Stimulated activated CD4-positive, alpha-beta T cell treated with anti-CD3 and anti-CD28 coated beads, Interleukin-4, amount 100 ng/mL, for 24 hours (primary cell): ENCODE measurements at places on chromosomes 3 and 15.

DNA sequence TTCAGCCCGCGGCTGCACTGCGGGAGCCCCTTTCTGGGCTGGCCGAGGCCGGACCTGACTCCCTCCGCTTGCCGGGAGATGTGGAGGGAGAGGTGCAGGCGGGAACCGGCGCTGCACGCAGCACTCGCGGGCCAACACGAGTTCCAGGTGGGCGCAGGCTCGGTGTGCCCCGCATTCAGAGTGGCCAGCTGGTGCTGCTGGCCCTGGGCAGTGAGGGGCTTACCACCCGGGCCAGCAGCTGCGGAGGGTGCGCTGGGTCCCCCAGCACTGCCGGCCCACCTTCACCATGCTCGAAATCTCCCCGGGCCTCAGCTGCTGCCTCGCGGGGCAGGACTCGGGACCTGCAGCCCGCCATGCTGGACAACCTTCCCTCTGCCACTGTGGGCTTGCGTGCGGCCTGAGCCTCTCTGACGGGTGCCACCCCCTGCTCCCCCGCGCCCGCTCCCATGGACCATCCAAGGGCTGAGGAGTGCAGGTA lies 733.5 kb upstream of the CCDC54 start:
- no peak for DNase-seq

GRCh38 chr15:90214553-90215196 lies 13.5 kb downstream of the SEMA4B start:
- no peak for DNase-seq

GRCh38 chr15:101349047-101349951 lies 54.3 kb upstream of the SNRPA1 start:
- DNase-seq = no peak

- no peak for DNase-seq
Observed at GRCh38 chr3:171776839-171777583, 33.3 kb downstream of the PLD1 start.

- no peak for DNase-seq
Observed at GRCh38 chr3:194879991-194880939, 194.6 kb downstream of the FAM43A start.

- DNase-seq = peak; percentile 58
Observed at GRCh38 chr3:66499881-66500575, 794 bp downstream of the LRIG1 start.

GRCh38 chr15:67024314-67024997 lies 40.9 kb upstream of the SMAD3 start:
- peak; percentile 57 for DNase-seq

DNA sequence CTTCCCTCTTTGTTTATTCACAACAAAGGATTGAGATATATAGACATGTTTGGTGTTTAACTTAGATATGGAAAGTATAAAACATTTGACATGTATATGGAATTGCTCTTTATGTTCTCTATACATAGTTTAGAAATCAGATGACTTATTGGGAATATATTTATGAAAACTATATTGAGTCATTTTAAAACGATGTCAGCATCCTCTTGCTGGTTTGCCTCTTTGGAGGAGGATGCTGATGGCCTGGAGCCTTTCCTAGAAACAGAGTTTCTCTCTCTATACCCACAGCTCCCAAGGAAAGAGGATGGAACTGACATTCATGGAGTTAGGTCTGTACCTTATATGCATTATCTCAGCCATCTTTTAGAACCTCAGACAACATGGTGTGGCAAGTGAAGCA lies 40.3 kb downstream of the ZBTB38 start:
- DNase-seq = no peak

DNA sequence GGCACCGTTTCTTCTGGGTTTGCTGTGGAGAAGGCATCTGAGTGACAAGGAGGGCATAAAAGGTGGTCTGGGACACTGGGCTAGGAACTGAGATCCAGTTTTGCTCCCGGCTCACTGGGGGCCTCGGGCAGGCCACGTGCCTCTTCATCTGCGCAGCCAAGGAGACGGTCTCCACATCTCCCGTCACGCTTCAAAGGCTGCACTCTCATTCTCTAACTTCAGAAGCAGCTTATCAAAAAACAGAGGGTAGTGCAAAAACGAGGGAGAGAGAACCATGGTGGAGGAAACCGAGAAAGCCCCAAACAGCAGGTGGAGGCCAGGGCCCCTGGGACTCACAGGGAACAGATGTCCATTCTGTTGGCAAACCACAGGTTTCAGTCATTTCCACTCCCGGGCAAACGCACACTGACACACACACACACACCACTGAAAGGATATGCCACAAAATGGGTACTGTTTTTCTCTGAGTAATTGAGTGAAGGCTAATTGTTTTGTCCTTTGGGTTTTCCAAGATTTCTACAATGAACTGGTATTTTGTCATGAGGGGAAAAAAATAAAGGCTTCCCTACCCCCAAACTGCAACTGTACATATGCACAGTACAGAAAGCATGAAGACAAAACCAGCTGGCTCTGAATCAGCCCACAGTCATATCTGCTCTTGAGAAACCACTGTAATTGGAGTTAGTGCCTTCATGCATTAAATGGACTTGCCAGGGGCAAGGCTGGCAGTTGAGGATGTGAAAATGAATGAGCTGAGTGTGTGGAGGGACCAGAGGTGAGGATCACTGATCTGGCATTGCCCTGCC lies 71.9 kb downstream of the MGLL start:
- no peak for DNase-seq

DNA sequence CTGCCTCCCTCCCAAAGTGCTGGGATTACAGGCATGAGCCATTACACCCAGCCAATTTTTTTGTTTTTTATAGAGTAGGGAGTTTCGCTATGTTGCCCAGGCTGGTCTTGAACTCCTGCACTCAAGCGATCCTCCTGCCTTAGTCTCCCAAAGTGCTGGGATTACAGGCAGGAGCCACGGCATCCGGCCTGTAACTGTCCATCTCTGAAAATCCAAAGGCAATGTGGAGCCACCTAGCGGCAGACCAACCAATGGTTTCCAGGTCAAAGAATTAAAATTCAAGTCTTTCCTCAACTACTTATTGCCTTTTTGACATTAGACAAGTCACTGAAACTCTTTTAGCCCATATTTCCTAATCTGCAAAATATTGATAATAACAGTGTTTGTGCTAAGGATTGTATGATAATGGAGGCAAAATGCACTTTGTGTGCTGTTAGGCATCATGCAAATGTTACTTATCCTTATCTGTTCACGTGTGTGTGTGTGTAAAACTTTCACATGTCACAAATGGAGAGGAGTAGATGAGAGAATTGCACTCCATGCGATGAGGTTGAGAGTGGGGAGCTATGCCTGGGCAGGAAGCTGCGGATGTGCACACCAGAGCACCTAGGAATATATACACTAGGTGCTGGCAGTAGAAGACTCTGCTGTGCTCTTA lies 48.7 kb downstream of the COL8A1 start:
- DNase-seq = peak; percentile 29

DNA sequence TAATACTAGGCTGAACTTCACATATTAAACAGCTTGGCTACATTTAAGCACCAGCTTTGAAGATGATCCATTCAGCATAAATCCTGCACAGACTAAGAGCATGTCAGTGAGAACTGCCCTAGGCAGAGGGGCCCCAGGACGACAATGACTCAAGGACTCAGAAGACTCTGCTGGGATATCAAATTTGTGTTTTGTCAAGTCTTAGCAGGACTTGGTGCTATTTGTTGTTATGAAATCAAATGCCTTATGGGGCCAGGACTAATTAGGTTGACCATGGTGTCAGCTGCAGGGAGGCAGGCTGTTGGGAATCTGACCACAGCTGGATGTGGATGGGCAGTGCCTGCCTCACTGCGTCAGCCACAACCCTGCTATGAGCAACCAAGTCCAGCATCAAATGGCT lies 91.8 kb downstream of the RYR3 start:
- no peak for DNase-seq

DNA sequence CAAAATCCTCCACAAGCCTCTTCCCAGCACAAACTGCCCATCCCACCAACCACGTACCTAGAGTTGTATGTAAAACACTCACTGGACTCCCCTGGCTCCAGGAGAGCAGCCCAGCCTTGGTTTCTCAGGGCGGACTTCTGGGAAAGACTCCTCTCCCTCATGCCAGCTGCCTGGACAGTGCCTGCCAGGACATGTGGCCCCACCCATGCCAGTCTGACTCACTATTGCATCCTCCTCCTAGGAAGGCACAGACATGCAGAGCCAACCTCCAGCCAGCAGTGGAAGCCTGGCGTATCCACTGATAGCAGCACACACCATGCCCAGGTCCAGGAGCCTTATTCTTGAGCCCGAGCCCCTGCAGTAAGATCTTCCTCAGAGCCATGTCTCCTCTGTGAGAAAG lies 8.6 kb downstream of the PKM start:
- DNase-seq = no peak

DNA sequence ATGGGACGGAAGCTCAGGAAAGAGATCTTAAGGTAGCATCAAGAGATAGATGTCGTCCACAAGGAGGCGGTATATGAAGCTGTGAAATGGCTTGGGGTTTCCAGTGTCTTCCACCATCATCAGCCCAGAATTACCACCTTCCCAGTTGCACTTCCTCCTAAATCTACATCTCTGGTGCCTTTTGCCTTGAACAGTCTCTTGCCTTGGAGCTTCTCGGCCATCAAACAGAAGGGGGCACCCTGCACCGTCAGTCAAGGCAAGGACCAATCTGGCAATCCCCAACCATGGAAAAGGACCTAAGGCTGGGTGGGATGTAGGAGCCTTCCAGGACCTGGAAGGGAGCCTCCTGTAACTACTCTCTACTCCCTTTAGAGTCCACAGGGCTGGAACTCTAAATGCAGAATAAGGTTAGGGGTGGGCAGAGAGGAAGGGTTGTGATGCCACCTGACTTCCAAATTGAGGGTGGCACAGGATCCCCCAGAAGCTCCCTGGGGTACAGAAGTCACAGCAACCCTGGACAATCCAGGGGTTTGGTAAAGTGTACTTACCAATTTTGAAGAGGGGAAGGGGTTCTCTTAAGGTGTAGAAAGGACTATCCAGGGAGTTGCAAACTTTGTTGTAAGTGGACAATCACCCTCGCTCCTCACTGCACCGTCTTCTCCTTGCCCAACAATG lies 1.0 kb upstream of the RYR3 start:
- DNase-seq = no peak

- DNase-seq = no peak
Observed at GRCh38 chr3:173403376-173403775, 5.8 kb downstream of the NLGN1 start.

- DNase-seq = no peak
Observed at GRCh38 chr3:15476378-15476777, 45.1 kb downstream of the COLQ start.

DNA sequence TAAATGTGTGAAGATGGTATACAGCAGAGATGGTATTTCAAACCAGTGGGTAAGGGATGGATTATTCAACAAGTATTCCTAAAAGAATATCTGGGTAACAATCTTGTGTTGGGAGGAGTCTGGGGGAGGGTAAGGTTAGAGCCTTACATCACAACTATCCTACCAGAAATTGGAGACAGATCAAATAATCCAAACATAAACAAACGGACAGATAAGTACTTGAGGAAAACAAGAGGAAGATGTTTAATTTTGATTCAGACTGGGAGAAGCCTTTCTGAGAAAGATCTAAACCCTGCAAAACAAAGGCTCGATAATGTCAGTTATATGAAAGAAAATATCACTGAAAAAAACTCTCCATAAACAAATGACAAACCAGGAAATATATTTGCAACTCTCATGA lies 77.9 kb downstream of the SLC9A9 start:
- DNase-seq = no peak

DNA sequence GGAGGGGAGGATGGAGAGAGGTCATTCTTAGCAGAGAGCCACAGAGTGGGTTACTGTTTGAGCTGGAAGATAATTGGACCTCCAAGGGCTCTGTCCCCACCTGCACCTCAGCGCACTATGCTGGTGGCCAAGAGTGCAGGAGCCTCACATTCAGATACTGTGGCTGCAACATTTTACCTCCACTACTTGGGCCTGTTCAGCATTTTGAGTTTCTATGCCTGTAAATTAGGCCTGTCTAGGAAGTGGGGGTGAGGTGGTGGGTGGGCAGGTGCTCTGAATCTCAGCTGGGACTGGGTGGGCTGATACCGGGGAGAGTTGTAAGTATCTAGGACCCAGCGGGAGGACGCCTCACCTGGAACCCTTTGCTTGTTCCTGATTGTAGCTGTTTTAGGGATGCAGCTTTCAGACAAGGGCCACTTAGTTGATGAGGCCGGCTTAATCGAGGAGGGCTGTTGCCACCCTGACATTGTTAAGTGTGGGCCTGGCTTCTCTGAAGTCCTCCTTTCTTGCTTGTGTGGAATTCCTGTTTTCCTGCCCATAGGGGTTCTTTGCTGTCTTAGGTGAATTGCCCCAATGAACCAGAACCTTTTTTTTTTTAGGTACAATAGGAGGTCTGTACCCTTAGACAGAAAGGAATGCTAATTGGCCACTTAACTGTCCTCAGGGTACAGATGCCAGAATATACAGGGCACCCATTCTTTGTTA lies 83.8 kb downstream of the SMAD3 start:
- DNase-seq = no peak

DNA sequence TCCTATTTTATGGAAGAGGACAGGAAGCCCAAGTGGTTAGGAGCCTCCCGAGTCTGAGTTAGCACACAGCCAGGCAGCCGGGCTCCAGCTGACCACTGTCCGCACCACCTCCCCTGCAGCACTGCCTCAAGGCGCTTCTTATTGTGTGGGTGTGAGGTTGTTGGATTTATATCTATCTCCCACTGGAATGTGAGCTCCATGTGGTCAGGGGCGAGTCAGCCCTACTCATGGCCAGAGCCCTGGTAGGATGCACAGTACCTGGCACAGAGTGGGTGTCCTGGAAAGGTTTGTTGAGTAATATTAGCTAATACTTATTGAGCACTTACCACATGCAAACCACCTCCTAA lies 9.7 kb upstream of the FBLN2 start:
- no peak for DNase-seq

DNA sequence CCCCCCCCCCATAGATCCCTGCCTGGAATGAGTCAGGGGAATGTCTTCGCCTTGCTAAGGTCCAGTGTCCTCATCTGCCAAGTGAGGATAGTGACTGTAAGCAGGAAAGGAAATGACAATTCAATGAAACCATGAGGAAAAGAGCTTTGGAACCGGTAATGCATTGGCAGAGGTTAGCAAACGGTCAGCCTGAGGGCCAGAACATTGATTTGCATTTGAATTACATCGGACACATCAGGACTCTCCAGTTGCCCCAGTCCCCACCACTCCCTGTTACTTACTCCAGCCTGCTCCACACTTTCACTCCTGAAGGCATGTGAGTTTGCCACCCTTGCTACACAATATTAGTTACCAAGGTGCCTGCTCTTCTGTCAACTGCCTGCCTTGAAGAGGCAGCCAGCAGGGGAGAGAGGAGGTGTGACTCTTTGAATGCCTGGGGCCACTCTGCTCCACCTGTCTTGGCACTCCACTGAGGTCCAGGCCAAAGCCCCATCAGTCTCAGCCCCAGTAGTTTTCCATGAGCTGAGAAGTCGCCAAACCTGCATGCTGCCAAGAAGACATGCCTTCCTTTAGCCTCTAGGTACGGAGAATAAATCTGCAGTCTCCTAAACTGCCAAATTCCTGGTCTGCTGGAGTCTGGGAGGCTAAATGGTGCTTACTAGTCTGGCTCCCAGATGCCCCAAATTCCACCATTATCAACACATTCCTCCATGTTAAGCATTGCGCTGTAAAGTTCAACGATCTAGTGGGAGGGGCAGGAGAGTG lies 191.7 kb upstream of the TLE3 start:
- no peak for DNase-seq
